ENCODE measurements at places on chromosomes 4 and X.

- DNase-seq: no peak
Observed at GRCh38 chr4:77742054-77742453, 77.1 kb downstream of the CNOT6L start.

- DNase-seq: no peak
Observed at GRCh38 chrX:48083706-48084105, 12.3 kb upstream of the ZNF630 start.

DNA sequence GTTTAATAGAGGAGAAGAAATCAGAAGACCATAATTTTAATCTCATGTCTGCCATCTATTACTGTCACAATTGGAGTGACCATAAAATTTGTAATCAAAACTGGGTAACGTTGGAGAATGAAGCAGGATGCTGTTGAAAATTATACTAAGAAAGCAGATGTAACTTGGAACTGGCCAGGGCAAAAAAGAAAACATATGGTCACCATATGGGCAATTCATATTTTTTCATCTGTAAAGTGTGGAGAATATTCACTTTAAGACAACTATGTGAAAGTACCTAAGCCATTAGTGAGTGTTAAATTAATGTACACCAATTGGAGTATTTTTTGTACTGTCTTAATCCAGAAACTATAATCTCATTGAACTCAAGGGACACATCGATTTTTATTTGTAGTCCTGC is 1008.0 kb downstream of the GLUD2 start:
- no peak for DNase-seq

- no peak for DNase-seq
Observed at GRCh38 chr4:63275491-63275890, 1133.8 kb downstream of the TECRL start.

DNA sequence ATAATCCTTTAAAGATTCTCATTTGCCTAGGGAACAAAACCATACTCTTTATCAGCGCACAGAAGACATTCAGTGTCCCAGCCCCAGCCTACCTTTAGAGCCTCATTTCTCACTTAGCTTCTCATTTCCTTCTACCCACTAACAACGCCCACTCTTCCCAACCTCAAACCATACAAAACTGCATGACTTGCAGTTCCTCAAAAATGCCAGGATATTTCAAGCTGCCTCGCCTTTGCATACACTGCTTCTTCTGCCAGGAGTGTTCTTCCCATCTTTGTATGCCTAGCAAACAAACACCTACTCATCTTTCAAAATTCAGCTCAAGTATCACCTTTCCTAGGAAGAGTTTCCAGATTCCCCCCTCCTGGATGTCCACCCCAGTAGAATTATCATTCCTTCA is 129.9 kb upstream of the ADGRL3 start:
- no peak for DNase-seq

DNA sequence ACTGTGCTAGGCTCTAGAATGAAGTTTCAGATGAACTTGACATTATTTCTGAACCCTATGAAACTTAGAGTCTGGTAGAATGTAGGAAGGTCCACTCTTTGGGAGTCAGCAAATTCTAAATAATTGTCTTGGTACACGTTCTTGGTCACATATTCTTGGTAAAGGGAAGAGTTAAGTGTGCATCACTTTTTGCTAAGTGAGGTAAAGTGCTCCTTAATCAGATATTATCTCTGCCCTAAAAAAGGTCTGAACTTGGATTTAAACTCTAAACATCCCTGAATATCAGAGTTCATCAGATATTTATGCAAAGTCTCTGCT is 7.2 kb downstream of the OCIAD2 start:
- no peak for DNase-seq

Data from stimulated activated CD8-positive, alpha-beta memory T cell treated with anti-CD3 and anti-CD28 coated beads, Interleukin-15, amount 100 ng/mL, for 24 hours (primary cell).